Kidney (tissue), 22 donors: ENCODE measurements at places on chromosomes 4 and X. TPM values are rescaled to one million over a fixed set of nuclear protein-coding genes. Genes with fewer than 3 reads are reported as not detected.

GRCh38 chrX:126733874-126734273 is 85.7 kb upstream of the PRR32 start:
- H3K4me3 ChIP-seq, result no peak overlapping the region
- no peaks in the 10 kb centered on the region for H3K36me3 ChIP-seq
- no peak overlapping the region for H3K27ac ChIP-seq
- no peaks in the 10 kb centered on the region for H3K27me3 ChIP-seq

DNA sequence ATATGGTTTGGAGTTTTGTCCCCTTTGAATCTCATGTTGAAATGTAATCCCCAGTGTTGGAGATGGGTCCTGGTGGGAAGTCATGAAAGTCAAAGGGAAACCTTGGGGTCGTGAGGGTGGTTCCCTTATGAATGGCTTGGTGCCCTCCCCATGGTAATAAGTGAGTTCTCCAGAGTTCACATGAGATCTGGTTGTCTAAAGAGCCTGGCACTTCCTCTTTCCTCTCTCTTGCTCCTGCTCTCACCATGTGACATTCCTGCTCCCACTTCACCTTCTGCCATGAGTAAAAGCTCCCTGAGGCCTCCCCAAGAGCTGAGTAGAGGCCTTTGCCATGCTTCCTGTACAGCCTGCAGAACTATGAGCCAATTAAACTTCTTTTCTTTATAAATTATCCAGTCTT is 5.5 kb upstream of the IL15 start:
- no peaks in the 10 kb centered on the region for H3K36me3 ChIP-seq
- no peaks in the 10 kb centered on the region for H3K27me3 ChIP-seq
- DNase-seq, result no peak
- peaks cover 2% of the 10 kb centered on the region for H3K4me1 ChIP-seq
- no peak overlapping the region for H3K27ac ChIP-seq

DNA sequence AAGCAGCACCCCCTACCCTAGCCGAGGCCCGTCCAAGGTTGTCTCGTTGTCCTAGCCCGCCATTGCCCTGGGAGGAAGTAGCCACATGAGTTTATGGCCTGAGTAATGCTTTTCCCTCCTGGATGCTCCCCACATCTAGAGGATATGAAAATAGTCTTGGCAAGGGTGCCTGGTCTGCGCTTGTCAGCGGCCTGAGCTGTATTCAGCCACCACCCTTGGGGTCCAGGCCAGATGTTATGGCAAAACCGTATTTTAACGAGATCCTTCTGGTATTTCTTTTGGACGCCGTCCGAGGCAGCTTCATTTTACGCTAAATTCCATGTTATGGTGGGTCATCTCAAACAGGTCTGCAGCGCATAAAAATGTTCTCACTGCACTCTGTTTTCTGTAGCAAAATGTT is 89.3 kb downstream of the GPR143 start:
- H3K27ac ChIP-seq, result no peak overlapping the region
- no peak overlapping the region for H3K4me3 ChIP-seq
- no peaks in the 10 kb centered on the region for H3K36me3 ChIP-seq

GRCh38 chrX:103539695-103540094 is 20.4 kb upstream of the RAB40A start:
- DNase-seq, result no peak
- H3K27ac ChIP-seq, result no peak overlapping the region
- no peaks in the 10 kb centered on the region for H3K4me1 ChIP-seq
- no peak overlapping the region for H3K4me3 ChIP-seq

STPG2 gene
- 1.1 TPM for total RNA-seq

DNA sequence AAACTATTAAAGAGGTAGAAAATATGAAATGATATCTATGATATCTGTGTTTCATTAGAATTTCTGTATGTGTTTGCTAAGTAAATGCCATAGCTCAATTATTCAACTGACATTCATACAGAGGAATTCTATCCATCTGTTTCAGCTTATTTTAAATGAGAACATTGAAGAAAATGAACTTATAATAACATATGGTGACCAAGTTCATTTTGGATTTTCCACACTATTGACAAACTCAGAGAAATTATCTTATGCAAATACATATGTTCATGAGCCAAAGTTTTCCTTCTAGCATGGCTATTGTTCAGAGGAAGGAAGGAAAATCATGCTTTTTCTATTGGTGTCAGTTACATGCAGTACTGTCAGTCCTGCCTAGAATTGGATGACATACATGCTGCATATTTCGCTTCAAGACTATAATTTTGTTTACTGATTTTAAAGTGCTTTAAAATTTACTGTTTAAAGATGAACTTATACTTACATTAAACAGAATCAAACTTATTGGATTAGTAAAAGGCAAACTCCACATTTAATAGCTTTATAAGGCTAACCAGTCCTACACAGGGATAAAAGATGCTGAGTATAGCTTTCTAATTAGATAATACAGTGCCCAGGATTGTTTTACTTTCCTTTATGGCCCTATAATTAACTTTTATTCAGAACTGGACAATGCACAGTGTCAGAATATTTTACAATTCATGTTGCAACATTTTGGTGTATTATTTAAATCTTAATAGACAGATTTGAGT is 646.2 kb downstream of the TRAM1L1 start:
- H3K27me3 ChIP-seq, result no peaks in the 10 kb centered on the region
- H3K4me3 ChIP-seq, result no peak overlapping the region
- H3K36me3 ChIP-seq, result no peaks in the 10 kb centered on the region
- no peak overlapping the region for H3K27ac ChIP-seq

GRCh38 chr4:174859904-174860303 is 30.9 kb upstream of the GLRA3 start:
- no peaks in the 10 kb centered on the region for H3K27me3 ChIP-seq
- H3K4me3 ChIP-seq, result no peak overlapping the region
- H3K27ac ChIP-seq, result no peak overlapping the region
- no peak for DNase-seq

GRCh38 chr4:144579411-144580030 is 66.4 kb upstream of the HHIP start:
- no peaks in the 10 kb centered on the region for H3K36me3 ChIP-seq
- H3K4me1 ChIP-seq, result peaks cover 8% of the 10 kb centered on the region
- no peak overlapping the region for H3K27ac ChIP-seq
- no peak for DNase-seq
- no peaks in the 10 kb centered on the region for H3K27me3 ChIP-seq
- H3K4me3 ChIP-seq, result no peak overlapping the region

AKAP14 gene
- not detected for total RNA-seq

TXK gene
- total RNA-seq, result 7.9 TPM

DNA sequence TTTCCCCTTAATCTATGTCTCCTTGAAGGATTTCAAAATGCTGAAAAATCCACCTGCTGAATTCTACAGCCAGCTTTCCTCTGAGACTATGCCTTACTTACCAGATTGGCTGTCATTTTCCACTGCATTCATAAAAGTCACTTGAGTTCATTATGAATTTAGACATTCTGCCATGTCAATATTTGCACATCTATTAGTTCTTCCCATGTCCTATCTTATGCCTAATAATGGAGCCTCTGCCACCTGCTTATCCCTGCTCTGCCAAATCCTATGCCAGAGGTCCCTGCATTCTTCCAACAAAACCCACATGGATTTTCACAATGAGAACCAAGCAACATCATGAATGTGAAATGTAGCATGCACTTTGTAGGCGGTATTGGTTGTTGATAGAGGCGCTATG is 42.6 kb downstream of the GASK1B start:
- no peak overlapping the region for H3K27ac ChIP-seq
- no peaks in the 10 kb centered on the region for H3K36me3 ChIP-seq

GRCh38 chr4:98567611-98568010 is 90.8 kb downstream of the TSPAN5 start:
- no peak overlapping the region for H3K27ac ChIP-seq
- no peak overlapping the region for H3K4me3 ChIP-seq
- H3K27me3 ChIP-seq, result no peaks in the 10 kb centered on the region
- DNase-seq, result no peak
- no peaks in the 10 kb centered on the region for H3K36me3 ChIP-seq

- DNase-seq, result no peak
- no peaks in the 10 kb centered on the region for H3K4me1 ChIP-seq
- no peak overlapping the region for H3K4me3 ChIP-seq
- H3K27ac ChIP-seq, result no peak overlapping the region
- H3K36me3 ChIP-seq, result no peaks in the 10 kb centered on the region
- H3K27me3 ChIP-seq, result no peaks in the 10 kb centered on the region
These were observed 308.2 kb upstream of the EMCN start for GRCh38 chr4:100826067-100826466.

ZMAT1 gene
- 20.0 TPM for total RNA-seq

NDNF gene
- 1.6 TPM for total RNA-seq

NAP1L2 gene
- 9.8 TPM for total RNA-seq

RAI2 gene
- total RNA-seq, result 43.1 TPM

UCHL1 gene
- total RNA-seq, result 35.8 TPM

DNA sequence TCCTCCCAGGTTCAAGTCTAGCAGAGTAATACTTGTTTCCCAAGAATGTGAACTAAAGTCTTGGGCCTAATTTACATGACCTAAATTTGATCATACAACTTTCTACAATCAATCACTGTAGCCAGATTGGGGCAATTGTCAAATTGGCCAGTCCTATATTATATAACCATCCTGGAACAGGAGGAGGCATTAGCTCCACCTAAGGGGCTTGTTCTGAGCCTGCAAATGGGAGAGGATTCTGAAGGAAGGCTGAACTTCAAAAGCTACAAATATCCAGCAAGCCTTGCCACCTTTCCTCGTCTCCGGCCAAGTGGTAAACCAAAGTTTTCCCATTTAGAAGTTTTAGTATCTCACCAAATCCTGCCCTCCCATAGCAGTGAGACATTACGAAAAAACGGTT is 1289.6 kb upstream of the TENM3 start:
- no peaks in the 10 kb centered on the region for H3K27me3 ChIP-seq
- H3K4me3 ChIP-seq, result no peak overlapping the region
- DNase-seq, result no peak
- no peak overlapping the region for H3K27ac ChIP-seq

SPATA4 gene
- total RNA-seq, result 1.2 TPM

DNA sequence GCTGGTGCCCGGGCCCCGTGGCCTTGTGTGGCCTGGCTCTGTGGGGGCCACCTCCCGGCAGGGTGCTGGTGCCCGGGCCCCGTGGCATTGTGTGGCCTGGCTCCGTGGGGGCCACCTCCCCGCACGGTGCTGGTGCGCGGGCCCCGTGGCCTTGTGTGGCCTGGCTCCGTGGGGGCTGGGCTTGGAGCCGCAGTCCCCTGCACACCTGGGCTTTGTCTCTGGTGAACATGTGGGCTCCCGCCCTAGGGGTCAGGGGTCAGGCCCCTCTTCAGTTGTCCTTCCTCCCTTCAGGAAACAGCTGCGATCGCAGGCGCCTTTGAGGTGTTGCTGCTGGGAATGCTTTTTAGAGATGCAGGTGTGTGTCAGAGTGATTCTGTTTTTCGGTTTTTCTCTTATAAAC is 17.2 kb downstream of the UVSSA start:
- H3K4me1 ChIP-seq, result no peaks in the 10 kb centered on the region
- peaks cover 6% of the 10 kb centered on the region for H3K36me3 ChIP-seq
- H3K27me3 ChIP-seq, result no peaks in the 10 kb centered on the region
- no peak overlapping the region for H3K4me3 ChIP-seq
- DNase-seq, result peak; percentile 31

GRCh38 chr4:173752610-173753230 is 222.7 kb upstream of the HAND2 start:
- H3K27ac ChIP-seq, result no peak overlapping the region
- H3K4me3 ChIP-seq, result no peak overlapping the region
- no peak for DNase-seq
- no peaks in the 10 kb centered on the region for H3K36me3 ChIP-seq

ETDB gene
- not detected for total RNA-seq
